Neural progenitor cell (in vitro differentiated cells): ENCODE measurements at places on chromosomes 1 and 21. TPM values are rescaled to one million over a fixed set of nuclear protein-coding genes. Genes with fewer than 3 reads are reported as not detected.

- H3K4me1 ChIP-seq = no peaks in the 10 kb centered on the region
- no peak overlapping the region for H3K27ac ChIP-seq
- no peak for DNase-seq
- H3K36me3 ChIP-seq = no peaks in the 10 kb centered on the region
- H3K27me3 ChIP-seq = no peaks in the 10 kb centered on the region
Observed at GRCh38 chr1:239947801-239948200, 143.9 kb upstream of the FMN2 start.

DNA sequence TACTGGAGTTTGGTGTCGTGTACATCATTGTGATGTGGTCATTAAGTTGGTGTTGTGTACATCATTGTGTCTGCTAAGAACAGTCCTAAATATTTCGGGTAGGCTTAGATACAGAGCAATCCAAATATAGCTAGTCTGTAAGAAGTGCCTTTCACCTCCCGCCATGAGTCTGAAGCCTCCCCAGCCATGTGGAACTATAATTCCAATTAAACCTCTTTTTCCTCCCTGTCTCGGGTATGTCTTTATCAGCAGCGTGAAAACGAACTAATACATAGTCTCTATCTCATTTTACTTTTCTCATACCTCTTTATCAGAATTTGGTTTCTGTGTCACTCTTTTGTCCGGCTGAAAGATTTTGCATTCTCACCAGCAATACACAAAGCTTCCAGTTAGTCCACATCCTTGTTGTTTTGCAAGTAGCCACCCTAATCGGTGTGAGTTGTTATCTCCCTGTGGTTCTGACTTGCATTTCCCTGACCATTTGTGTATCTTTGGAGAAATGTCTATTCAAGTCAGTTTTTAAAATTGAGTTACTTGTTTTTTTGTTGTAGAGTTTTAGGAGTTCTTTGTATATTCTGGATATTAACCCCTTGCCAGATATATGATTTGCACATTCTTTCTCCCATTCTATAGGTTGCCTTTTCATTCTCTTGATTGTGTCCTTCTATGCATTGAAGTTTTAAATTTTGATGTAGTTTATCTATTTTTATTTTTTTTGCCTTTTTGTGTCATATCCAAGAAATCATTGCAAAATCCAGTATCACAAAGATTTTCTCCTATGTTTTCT is 56.5 kb downstream of the FNBP1L start:
- no peak overlapping the region for H3K27ac ChIP-seq
- H3K4me1 ChIP-seq = no peaks in the 10 kb centered on the region
- peaks cover 30% of the 10 kb centered on the region for H3K36me3 ChIP-seq
- no peak overlapping the region for H3K4me3 ChIP-seq

GRCh38 chr21:33449616-33450015 is 30.2 kb downstream of the TMEM50B start:
- no peaks in the 10 kb centered on the region for H3K36me3 ChIP-seq
- no peak overlapping the region for H3K27ac ChIP-seq
- H3K4me3 ChIP-seq = no peak overlapping the region
- no peaks in the 10 kb centered on the region for H3K27me3 ChIP-seq

DNA sequence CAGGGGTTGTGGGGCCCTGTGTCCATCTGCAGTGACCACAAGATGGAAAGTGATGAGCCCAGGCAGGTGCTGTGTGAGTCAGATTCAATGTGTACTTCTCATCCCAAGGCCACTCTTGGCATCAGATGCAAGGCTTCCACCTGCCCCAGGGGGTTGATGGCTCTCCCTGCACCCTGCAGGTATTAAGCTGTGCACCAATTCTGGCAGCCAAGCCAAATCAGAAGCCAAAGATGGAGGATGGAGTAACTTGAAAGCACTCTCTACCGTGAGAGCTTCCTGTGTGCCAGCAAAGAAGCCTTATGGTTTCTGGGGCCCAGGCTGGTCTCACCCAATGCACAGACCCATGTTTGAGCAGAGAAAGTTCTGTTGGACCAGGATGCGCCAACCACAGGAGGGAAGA is 44.3 kb upstream of the TENT5C start:
- H3K27me3 ChIP-seq = no peaks in the 10 kb centered on the region
- no peak overlapping the region for H3K4me3 ChIP-seq
- peaks cover 4% of the 10 kb centered on the region for H3K4me1 ChIP-seq
- no peaks in the 10 kb centered on the region for H3K36me3 ChIP-seq
- no peak overlapping the region for H3K27ac ChIP-seq

DNA sequence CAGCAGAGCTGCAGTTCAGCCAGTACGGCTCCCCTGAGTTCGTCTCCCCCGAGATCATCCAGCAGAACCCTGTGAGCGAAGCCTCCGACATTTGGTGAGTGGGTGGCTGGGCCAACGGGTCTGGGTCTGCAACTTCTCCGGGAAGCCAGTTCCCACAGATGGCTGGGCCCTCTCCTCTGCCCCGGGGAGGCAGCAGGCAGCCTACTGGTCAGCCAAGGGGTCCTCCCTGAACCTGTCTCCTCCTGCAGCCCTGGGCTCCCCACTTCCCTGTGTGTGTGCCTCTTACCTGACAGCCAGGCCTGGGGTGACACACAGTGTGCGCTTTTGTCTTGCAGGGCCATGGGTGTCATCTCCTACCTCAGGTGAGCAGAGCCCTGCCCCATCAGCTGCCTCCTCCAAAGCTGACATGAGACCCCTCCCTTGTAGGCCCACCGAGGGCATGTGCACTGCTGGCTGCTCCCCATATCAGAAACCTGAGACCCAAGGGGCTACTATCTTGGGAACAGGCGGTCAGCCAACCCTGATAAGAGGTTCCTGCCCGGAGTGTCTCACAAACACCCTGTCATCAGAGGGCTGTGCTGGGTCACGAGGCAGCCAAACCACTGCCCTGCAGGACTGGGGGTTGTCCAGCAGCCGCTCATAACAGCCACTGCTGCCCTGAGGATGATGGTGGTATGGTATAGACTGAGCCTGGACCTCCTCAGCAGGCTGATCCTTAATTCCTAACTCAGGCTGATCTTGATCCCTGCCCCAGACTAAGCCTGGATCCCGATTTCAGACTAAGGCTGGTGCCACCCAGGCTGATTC is 37.6 kb downstream of the TRIM11 start:
- DNase-seq = no peak
- no peaks in the 10 kb centered on the region for H3K27me3 ChIP-seq
- no peak overlapping the region for H3K4me3 ChIP-seq
- H3K27ac ChIP-seq = no peak overlapping the region
- H3K36me3 ChIP-seq = no peaks in the 10 kb centered on the region

DNA sequence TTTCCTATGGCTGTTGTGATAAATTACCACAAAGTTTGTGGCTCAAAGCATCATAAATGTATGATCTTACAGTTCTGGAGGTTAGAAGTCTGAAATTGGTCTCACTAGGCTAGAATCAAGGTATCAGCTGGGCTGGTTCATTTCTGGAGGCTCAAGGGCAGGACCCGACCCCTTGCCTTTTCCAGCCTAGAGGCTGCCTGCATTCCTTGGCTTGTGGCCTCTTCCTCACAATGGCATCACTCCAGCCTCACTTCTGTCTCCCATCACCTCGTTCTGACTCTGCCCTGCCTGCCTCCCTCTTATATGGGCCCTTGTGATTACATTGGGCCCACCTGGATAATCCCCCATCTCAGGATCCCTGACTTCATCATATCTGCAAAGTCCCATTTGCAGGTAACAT is 8.0 kb downstream of the COQ8A start:
- H3K36me3 ChIP-seq = no peaks in the 10 kb centered on the region
- H3K4me3 ChIP-seq = no peak overlapping the region
- peaks cover 11% of the 10 kb centered on the region for H3K4me1 ChIP-seq
- H3K27me3 ChIP-seq = no peaks in the 10 kb centered on the region
- DNase-seq = no peak

GRCh38 chr1:2108213-2108876 is 58.1 kb downstream of the PRKCZ start:
- H3K4me3 ChIP-seq = no peak overlapping the region
- DNase-seq = peak; percentile 71
- no peak overlapping the region for H3K27ac ChIP-seq
- no peaks in the 10 kb centered on the region for H3K36me3 ChIP-seq

- no peak for DNase-seq
- H3K27ac ChIP-seq = no peak overlapping the region
- peaks cover 4% of the 10 kb centered on the region for H3K4me1 ChIP-seq
- no peak overlapping the region for H3K4me3 ChIP-seq
- H3K27me3 ChIP-seq = no peaks in the 10 kb centered on the region
Observed at GRCh38 chr1:107786203-107786845, 178.7 kb downstream of the VAV3 start.

- no peaks in the 10 kb centered on the region for H3K36me3 ChIP-seq
- no peak overlapping the region for H3K27ac ChIP-seq
- DNase-seq = no peak
Observed at GRCh38 chr1:85134583-85135391, 66.0 kb downstream of the SYDE2 start.

- H3K27me3 ChIP-seq = no peaks in the 10 kb centered on the region
- H3K4me1 ChIP-seq = no peaks in the 10 kb centered on the region
- H3K27ac ChIP-seq = no peak overlapping the region
- no peak for DNase-seq
Observed at GRCh38 chr1:227260433-227260832, 57.9 kb downstream of the CDC42BPA start.

ALX3 gene
- 1.1 TPM in 1 of 2 replicates, not detected in the other for total RNA-seq

BGLAP gene
- total RNA-seq = 0.22 and 0.40 TPM in 2 replicates

RC3H1 gene
- total RNA-seq = 32.4 and 32.8 TPM in 2 replicates

NTRK1 gene
- total RNA-seq = 0.15 TPM in 1 of 2 replicates, not detected in the other
